ENCODE measurements at places on chromosomes 3 and 15.

GRCh38 chr3:115814778-115815380, 191.6 kb downstream of the GAP43 start:
- DNase-seq = no peak

GRCh38 chr3:20111836-20112235, 71.6 kb downstream of the KAT2B start:
- no peak for DNase-seq

DNA sequence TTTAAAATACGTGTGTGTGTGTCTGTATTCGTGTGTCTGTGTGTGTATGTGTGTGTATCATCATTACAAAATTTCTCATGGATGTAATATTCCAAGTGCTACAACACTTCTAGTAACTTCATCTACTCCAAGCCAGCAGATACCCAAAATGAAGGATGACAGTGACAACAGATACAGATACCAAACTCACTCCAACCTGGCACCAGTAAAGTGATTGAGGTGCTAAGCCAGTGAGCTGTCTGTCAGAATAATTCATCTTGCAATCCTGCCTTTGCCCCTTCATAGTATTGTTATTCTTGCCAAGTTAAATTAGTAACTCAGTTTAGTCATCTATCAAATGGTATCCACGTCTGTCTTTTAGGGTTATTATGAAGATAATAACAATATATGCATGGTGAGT, 58.1 kb downstream of the PLOD2 start:
- DNase-seq = no peak

- DNase-seq = no peak
Observed at GRCh38 chr3:136343446-136343845, 93.3 kb downstream of the PCCB start.

DNA sequence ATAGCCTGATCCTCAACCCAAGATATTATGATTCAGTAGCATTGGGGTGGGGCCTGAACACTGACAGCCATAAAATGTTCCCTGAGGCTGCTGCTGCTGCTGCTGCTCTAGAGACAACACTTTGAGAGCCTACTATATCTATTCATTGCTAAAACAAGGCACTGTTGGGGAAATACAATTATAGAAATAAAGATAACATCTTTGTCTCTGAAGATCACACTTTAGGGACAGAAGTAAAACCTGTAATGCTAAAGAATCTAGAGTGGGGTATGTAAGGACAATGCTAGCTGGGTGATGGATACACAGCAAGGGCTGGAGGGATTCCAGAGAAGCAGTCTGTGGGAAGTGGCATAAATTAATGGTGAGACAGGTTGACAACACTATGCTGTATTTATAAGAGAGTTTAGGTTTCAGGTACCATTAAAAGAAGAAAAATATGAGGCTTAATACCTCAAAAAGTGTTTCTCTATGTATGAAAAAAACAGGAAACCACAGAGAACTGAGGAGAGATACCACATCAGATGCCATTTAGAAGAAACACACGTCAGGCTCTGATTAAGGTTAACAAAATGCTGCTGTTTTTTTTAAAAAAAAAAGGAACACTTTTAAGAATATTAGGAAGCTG, 115.9 kb downstream of the CBLB start:
- DNase-seq = no peak

GRCh38 chr3:146223401-146224373, 27.2 kb downstream of the PLSCR4 start:
- DNase-seq = no peak

DNA sequence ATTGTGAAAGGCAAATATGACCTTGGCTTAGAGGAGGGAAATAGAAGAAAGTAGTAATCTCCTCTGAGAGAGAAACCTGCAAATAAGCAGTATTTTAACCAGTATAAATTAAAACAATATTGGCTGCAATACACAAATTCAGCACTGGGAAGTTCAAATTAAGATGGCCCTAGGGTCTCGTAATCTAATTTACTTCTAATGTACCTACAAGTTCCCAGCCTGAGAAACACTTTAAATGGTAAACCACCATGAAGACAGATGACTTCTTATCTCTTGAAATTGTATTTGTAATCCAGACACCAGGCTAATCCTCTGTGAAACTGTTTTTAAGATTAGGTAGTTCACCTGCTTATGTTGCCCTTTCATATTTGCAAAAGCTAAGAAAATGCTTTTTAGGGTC, 199.7 kb downstream of the CADPS start:
- no peak for DNase-seq

GRCh38 chr3:188052169-188053035, 101.6 kb upstream of the LPP start:
- no peak for DNase-seq

- no peak for DNase-seq
Observed at GRCh38 chr3:171563298-171563697, 103.1 kb upstream of the TNIK start.

DNA sequence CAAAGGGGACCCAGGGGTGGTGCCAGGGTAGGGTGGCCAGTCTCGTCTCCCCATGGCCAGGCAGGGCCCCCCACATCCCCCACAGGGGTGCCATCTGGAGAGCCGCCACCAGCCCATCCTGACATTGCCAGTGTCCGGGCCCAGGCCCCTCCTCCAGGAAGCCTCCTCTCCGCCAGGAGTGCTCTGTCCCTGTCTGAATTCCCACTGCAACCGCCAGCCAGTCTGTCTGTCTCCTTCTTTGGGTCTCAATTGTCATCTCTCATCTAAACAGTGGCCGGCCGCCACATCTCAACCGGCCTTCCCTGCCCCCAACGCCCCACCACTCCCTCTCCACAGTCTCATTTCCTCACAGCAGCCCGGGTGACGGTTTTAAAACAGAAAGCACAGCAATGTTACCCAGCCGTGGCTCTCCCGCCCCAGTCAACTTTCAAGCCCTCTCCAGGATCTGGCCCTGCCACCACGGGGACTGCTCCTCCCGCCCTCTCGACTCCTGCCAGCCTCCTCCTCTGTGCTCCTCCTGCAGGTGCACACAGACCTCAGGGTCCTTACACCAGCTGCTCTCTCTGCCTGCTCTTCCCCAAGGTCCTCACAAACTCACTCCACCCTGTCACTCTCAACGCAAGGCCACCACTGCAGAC, 57.0 kb downstream of the IQSEC1 start:
- peak; percentile 75 for DNase-seq

DNA sequence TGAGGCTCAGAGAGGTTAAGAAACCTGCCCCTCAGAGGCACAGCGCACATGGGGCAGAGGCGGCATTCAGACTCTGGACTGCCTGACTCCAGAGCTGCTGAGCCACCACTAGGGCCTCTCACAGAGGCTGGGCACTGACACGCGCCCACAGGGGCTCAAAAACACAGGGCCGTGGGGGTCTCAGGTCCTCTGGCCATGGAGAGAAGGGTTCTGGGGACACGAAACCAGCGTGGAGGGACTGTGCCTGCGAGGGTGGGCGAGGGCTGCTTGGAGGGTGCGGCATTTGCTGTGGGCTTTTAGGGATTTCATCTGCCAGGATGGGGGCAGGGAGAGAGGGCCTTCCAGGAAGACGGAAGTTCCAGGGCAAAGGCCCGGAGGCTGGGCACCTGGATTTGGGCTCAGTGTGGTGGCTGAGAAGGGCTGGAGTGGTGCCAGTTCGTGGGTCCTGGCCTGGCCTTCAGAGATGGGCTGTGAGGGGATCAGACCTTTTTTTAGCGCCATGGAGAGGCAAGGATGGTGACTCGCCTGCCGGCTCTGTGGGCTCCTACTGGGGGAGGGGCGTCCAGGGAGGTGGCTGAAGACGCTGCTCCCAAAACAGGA, 69.6 kb downstream of the EFCAB12 start:
- DNase-seq = no peak

DNA sequence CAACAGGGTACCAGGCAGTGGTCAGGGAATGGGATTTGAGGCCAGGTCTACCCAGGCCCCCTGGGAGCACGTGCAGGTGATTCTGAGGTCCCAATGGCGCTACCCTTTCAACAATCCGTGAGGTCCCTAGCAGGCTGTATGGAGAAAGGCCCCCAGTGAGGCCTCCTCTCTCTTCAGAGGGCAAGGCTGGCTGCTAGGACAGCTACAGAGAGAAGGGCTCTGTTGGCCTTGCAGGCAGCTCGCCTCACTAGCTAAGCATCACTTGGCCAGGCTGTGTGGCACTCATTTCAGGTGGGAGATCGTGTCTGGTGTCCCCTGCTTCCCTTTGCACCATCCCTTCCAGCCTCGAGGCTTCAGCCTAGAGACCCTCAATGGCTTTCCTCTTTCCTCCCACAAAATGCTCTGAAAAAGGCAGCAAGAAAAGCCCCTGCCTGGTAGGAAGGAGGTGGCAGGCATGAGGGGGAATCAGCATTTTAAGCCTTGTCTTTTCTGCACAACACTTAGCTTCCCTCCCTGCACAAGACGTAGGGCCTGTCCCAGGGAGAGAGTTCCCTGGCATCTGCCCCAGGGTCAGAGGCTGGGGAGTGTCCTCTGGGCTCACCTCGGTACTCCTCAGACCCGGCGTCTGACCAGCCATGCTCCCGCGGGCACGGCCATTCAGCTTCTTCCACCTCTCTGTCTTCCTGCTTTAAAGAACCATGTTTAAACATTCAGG, 111.8 kb downstream of the ASB7 start:
- DNase-seq = no peak

- no peak for DNase-seq
Observed at GRCh38 chr3:67648229-67648628, 6.2 kb downstream of the SUCLG2 start.

DNA sequence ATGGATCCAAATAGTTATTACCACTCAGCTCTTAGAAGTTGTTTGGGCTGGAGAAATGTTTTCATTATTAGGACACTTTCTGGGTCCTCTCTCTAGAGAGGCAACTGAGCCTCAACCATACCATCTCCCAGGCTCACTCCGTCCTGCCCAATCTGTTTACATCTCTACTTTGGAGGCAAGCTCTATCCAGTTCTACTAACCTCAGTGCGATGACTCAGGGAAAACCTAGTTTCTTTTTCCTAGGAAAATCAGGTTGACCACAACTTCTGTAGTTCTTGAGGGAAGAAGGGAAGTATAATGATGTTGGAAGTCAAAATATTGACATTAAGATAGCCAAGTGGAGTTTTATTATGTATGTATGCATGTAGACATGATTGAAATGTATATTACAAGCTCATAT, 40.4 kb downstream of the LPP start:
- no peak for DNase-seq

DNA sequence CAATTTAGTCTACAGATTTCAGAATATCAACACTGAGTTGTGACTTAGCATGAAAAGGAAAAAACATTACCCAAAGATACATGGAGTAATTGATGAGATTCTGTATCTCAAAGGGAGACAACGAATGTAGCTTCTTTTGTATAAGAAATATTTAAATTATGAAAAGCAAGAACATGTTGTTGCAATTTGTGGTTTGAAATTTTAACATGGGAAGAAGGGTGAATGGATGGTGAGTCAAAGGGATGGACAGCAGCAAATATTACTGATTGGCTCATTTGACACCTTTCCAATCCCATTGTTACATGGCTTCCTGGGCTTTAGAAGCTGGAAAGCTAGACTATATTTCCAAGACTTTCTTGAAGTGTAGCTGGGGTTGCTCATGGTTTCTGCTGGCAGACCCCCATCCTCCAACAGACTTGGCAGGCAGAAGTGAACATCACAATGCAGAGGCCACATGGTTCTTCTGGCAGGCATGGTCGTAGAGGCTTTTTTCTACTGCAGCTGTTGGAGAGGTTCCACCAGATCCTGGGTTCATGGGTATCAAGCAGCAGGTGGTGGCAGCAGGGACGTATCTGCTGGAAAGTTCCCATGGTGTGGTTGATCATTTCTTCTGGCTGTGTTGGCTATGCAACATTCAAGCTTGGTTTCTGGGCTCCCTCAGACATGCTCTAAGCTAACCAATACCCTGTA, 47.2 kb upstream of the KPNA4 start:
- DNase-seq = no peak

- DNase-seq = no peak
Observed at GRCh38 chr3:143309705-143310104, 190.1 kb downstream of the CHST2 start.

DNA sequence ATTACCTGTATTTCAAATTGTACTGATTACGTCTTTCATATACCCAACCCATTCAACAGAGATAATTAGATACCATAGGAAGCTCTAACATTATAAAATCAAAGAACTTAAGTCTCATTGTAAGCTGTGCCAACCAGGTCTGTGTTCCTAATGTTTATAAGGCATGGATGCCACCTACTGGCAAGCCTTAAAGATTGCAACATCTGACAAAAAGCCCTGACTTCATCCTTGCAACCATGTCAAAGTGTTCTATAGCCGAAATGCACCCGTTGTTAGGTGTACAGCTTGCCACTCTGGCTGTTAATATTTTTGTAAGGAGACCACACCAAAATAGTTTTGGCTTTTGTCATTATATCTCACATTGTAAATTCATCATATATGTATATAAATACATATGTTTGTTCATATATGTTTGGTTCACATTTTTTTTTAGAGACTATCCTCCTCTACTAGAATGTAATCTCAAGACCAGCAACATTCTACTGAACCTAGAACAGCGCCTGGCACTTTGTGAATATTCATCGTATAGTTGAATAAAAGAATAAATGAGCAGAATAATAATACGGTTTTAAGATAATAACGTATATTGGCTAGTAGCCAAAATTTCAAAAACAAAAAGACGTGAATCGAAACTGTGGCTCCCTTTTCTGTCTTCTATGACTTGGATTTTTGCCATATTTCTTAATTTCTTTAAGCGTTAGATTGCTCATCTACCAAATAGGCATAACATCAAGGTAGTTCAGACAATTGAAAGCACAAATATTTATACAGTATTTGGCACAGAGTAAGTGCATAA, 258.1 kb downstream of the TBL1XR1 start:
- DNase-seq = peak; percentile 33

DNA sequence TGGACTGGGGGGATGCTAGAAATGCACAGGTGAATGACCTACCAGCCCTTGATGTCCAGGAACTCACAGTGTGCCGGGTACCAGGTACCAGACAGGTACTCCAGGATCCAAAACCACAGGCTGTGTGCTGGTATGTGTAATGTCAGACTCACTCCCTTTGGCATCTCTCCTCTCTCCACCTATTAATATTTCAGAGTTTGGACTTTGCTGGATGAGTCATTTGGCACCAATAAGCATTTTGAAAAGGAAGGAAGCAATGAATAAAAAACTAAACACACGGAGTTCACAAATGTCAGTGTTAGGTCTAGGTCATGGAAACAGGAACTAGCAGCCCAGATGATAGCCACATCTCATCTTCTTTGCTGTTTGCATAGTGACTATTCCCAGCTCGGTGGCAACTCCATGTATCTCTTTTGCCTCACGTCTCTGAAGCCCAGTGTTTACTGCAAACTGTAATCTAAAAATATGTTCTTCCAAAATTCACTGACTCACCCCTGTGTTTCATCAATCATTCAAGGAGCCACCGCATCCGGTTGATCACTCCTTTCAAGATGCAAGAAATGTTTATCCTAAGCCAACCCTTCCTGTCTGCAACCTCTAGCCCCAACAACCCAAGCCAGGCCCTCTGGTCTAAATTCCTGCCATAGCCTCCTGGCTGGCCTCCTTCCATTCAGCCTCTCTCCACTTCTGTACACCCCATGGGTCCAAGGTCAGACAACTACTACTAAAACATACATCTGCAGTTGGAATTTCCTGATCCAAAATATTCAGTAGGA, 8.4 kb downstream of the ITGB5 start:
- no peak for DNase-seq

Data from GM12864 (cell line).